ENCODE measurements at places on chromosomes 1 and 21. TPM values are rescaled to one million over a fixed set of nuclear protein-coding genes. Genes with fewer than 3 reads are reported as not detected.

LCE2A gene
- total RNA-seq = not detected

GRCh38 chr1:204307334-204307883, 52.3 kb downstream of the PLEKHA6 start:
- no peak for DNase-seq

DNA sequence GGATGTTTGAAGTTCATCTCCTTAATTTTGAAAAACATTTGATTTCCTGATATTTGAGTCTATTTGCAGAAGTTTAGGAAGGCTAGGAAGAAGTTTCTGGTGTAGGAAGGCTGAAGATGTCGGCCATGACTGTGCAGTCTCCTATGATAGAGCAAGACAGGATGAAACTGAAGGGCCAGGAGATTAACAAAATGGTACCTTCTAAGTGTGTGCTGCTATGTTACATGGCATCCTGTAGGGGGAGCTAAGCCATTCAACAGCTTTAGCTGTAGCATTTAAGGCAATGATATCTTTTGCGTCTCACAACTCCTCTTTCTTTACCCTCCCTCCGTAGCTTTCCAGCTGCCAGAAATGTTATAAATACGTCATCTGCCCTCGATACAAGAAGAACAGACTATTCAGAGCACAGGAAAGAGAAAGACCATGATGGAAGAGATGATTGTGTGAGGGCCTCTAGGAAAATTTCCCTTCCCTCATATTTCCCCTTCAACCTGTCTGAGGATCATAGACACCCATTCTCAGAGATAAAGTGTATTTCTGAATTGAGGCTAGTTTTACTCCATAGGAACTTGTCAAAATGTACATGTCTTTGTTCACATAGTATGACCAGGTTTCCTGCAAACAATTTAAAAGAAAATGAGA, 61.1 kb downstream of the XCL1 start:
- peak; percentile 11 for DNase-seq

GRCh38 chr1:160361814-160362167, 5.1 kb upstream of the NHLH1 start:
- DNase-seq = no peak

RHCE gene
- total RNA-seq = 1.1 TPM

UBXN11 gene
- 39.3 TPM for total RNA-seq

DNA sequence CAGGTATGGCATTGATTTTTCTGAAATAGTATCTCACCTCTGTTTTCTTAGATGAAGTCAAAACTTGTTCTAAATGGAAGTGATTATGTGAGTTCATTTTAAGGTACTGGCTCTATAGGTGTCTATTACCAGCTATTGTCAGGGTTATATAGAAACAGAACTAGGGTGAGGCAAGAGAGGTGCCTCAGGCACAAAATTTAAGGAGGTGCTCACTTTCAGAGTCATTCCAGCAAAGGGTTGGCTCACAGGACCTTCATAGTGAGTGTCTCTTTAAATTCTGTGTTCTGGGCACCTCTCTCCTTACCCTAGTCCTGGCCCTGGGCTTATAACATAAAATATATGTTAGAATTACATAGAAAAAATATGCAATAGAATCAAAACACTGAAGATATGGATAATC, 49.3 kb downstream of the KIAA0319L start:
- no peak for DNase-seq

Measured in CD4-positive, alpha-beta T cell (primary cell).